ENCODE measurements at places on chromosomes 13 and 19.

- DNase-seq: peak; percentile 92
These were observed 7.3 kb downstream of the MRPL4 start for GRCh38 chr19:10259162-10259905.

GRCh38 chr19:15508035-15508710, at the start of gene CYP4F22:
Gene CYP4F22, plus strand, starts transcription at chr19:15508525. Its CDS starts 16,812 bp downstream, at chr19:15525337.
- peak; percentile 16 for DNase-seq

DNA sequence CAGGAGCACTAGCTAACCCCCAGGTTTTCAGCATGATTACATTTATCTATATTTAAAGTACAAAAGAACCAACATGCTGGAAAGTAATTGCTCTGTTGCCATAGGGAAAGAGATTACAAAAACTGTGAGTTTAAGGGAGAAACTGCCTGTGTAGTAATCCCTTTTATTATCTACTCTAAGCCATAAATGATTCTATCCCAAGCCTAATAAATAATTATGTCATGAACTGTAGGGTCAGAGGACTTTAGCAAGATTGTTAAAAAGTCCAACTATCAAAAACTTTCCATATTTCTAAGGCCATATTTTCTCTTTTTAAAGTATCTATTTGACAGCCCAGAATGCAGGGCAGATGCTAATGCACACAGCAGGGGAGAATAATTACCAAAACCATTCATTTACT, 573.8 kb upstream of the MIR17HG start:
- DNase-seq: no peak

DNA sequence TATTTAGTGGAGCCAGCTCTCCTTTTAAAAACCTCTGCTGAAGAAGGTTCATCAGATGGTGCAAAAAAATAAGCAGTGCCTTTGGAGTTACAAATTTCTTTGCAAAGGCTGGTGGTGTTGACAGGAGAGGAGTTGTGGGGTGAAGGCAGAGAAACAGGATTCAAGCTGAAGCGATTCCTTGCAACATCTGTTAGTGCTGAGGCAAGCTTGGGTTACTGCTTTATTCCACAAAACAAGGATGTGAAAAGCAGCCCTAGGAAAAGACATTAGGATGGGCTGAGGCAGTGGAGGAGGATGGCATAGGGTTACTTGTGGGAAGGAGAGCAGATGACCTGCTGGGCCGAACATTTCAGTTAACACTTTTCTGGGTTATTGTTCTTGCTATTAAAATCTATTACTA, 390.7 kb downstream of the DLEU7 start:
- DNase-seq: no peak

DNA sequence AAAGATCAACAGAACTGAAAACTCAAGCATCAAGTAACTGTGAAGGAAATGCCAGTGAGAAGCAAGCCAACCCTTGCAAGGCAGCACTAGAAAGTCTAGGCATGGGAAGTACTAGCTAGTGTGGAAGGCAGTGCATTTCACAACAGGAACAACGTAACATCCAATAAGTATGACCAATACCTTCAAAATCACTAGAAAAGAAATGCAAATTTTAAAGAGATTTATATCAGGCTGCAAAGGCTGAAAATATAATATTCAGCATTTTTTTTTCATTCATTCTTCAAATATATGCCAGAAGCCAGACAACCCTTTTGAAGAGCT, 121.9 kb downstream of the DLEU7 start:
- no peak for DNase-seq

DNA sequence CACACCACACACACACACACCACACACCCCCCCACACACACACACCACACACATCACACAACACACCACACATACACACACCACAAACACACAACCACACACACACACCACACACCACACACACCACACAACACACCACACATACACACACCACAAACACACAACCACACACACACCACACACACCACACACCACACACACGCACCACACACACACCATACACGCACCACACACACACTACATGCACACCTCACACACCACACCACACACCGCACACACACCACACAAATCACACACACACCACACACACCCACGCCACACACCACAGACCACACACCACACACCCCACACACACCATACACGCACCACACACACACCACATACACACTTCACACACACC, 83.5 kb downstream of the ZNF557 start:
- DNase-seq: no peak
